ENCODE measurements at places on chromosomes 7 and 10.
A peak's percentile ranks its signal among the peaks of the same experiment; 100 is the strongest.

DNA sequence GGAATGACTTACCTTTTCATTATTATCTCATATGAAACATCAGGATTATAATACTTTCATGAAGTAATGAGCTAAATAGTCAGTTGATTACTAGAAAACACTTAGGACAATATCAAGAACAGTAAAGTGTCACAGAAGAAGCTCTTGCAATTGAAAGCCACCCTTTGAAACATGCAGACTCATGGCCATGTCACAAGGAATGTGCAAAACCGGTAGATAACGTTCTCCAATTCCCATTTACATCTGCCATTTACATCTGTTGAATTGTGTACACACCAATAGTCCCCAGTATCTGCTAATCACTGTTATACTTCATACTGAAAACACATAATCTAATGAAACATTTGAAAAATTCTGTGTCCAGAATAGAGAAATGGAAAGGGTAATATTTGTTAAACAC lies 237.5 kb downstream of the CREB5 start:
- no peak for DNase-seq

DNA sequence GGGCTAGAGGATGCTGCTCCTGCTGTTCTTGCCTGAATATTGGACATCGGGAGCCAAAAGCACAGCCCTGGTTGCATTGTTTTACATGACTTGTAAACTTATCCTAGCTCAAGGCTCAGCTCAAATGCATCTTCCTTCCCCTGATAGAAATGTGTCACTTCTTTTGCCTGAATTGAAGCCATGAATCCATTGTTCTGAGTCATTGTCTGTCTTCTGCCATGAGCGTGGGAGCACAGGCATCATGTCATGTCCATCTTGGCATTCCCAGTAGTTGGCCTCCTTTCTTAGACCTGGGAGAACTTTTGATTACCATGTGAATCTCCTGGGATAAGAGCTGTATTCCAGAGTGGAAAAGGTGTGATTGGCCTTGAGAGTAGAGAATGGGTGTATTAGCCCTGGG lies 54.1 kb upstream of the OPN4 start:
- DNase-seq = no peak

- no peak for DNase-seq
Observed at GRCh38 chr7:105934572-105935185, 28.4 kb upstream of the CDHR3 start.

DNA sequence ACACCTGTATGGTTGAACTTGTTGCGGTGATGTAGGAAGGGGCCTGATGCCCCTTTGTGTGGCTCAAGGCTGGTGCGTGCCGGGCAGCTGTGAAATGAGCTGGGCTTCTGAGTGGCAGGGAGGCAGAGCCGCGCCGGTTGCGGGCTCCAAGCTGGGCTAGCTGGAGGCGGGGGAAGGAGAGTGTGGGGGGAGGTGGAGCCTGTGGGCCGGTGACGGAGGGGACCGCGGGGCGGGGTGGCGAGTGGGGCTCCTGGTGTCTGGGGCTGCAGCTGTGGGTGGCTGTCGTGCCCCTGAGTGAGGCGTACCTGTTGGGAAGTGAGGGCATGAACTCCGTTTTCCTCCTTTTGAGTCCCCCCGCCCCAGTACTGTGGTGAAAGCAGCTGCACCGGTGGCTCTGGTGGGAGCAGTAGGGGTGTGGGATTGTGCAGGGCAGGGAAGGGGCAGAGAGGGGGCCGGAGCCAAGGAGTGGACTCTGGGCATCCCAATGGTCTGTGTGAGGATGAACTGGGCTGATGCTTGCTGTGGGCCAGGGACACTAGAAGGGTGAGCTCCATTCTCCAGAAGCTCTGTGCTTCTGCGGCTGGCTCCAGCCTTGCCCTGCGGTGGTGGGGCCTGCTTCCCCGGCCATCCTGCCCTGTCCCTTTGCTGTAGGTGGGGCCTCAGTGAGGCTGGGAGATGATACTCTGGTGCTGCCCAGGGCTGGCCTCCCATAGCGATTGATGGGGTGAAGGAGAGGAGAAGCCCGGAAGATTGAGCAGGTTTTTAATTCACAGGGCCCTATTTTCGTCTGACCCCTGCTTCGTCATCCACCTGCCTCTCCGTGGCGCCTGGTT lies 41.7 kb downstream of the INPP5A start:
- no peak for DNase-seq

DNA sequence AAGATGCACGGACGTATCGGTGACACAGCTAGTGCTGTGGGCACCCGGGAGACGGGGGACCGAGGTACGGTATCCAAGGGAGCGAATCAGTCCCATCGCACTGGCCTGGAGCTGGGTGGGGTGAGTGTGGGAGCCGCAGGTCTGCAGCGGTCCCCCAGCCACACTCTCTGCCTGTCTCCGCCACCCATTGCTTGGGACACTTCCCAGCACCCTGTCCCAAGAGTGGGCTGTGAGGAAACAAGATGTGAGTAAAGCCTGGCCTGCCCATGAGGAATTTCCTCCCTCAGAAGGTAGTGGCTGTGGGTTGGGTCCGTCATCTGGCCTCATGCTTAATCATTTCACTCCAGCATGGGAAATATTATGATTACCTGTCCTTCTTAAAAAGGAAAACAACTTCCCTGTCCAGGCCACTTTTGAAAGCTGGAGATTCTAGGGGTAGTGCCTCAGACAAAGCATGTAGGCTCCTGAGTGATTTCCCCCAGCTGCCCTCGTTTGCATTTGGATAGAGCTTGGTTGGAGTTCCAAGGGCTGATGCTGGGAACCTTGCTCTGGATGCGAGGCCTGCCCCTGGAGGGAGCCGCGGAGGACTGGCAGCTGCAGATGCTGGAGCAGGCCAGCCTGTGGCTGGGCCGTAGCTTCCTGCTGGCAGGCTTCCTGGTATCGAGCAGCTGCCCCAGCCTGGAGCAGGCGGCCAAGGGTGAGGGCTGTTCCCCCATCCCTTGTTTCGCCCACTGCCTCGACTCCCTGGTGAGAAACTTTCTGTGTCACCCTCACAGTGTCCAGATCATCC lies 6.2 kb upstream of the ACTR3C start:
- DNase-seq = no peak

- DNase-seq = no peak
Observed at GRCh38 chr7:155962191-155962967, 150.1 kb upstream of the SHH start.

DNA sequence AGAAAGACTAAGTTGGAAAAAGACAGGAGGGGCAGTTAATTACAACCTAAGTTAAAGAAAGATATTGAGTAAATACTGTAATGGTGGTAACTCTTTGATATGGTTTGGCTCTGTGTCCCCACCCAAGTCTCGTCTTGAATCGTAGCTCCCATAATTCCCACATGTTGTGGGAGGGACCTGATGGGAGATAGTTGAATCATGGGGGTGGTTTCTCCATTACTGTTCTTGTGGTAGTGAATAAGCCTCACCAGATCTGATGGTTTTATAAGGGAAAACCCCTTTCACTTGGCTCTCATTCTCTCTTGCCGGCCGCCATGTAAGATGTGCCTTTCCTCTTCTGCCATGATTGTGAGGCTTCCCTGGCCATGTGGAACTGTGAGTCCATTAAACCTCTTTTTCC lies 143.8 kb downstream of the GRK5 start:
- DNase-seq = no peak

- no peak for DNase-seq
Observed at GRCh38 chr7:151109094-151110048, 23.1 kb downstream of the AGAP3 start.

- no peak for DNase-seq
Observed at GRCh38 chr10:38157270-38157685, 63.1 kb downstream of the ZNF37A start.

GRCh38 chr10:43160046-43160920 lies 22.0 kb downstream of the CSGALNACT2 start:
- peak; percentile 48 for DNase-seq

DNA sequence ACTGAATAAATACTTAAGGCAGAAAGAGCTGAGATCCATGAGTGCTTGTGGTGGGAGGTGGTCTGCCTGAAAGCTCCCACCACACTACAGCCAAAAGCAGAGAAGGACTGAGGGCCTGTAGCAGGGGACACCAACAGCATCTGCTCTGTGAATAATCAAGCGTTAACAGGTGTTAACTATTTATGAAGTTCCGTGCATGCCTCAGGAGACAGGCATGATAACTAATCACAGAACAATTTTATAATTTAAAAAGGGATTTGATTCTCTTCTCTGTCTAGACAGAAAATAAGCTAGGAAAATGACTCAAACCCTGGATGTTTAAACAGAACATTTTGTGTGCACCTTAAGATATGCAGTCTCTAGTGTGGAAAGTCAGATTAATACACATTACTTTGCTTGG lies 61.5 kb upstream of the GHITM start:
- DNase-seq = no peak

DNA sequence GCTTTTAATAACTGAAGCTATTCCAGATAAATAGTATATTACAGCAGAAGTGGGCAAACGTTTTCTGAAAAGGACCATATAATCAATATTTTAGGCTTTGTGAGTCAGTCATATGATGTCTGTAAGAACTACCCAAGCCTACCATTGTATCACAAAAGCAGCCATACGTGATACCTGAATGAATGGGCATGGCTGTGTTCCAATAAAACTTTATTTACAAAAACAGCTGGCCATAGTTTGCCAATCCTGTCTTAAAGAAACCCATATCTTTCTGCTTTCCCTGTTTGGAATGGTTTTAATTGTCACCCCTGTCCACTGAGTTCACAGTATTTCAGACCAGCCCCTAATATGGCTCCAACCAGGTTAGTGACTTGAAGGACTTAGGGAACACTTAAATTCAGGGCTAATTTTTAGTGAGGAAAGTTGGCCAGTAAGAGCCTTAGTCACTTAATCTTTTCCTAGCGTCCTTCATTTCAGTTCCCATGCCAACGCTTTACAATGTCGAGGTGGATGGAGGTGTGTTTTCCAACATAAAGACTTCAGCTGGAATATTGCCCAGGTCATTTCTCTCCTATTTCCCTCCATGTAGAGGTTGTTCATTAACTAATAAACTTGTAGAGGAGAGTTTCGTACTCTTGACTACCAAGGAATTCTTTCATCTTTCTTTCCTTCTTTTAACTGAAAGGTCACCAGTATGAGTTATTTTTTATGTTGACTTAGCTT lies 184.5 kb downstream of the TRIL start:
- no peak for DNase-seq

- DNase-seq = no peak
Observed at GRCh38 chr10:108850138-108850854, 1073.0 kb downstream of the XPNPEP1 start.

- DNase-seq = no peak
Observed at GRCh38 chr10:26215935-26216584, 514 bp upstream of the GAD2 start.

DNA sequence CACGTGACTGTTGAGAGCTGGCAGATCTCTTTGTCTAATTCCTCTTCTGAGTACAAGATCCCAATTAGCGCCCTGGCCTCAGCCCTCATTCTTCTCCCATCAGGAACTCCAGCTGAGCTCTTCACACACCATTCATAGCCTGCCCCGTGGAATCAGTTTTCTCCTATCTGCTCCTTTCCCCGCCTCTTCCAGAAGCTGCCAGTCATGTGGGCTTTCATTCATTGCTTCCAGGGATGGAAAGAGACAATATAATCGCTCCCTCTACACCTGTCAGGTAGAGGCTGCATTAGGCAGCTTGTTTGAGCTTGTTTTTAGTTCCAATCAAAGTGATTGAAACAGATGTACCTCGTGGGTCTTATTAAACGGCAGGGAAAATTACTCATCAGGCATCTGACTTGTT lies 515.8 kb downstream of the TYW1 start:
- no peak for DNase-seq

DNA sequence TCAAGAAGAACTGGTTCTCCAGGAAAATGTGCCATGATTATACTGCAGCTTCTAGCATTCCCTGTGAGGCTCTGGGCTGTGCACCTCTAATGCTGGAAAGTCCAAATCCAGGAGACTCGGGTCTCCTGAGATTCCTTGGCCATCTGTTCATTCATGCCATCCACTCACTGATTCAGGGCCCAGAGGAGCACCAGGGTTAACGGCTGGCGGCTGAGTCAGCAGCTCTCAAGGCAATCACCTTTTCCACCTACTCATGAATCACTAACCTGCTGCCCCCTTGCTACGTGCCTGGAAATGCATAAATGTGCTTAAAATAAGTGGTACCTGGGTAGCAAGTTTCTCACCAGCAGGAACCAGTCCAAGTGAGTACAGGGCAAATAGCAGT lies 132.7 kb downstream of the KCNMA1 start:
- no peak for DNase-seq

DNA sequence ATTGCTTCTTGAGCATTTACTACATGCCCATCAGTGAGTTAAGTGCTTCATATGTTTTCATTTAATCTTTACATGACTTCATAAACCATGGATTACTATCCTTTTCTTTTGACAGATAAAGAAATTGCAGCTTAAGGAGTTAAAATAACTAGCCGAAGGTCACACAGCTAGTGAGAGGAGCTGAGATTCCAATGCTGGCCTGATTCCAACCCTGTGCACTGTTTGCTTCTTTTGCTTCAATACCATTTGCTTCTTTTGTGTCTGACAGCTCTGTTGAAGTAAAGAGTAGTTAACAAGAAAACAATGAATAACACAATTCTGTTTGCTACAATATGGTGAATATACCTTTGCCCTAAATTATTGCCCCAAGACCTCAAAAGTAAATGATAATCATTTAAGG lies 132.4 kb downstream of the GRM3 start:
- DNase-seq = no peak

DNA sequence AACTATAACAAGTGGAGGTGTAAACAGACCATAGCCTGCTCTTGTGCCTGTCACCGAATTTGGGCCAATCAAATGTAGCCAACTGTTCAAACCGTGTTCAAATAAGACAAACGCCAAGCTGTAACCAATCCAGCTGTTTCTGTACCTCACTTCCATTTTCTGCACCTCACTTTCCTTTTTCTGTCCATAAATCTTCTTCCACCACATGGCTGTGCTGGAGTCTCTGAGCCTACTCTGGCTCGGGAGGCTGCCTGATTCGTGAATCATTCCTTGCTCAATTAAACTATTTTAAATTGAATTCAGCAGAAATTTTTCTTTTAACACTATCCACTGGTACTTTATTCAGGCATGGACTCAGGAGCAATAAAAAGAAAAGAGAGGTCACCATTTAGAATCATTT lies 29.9 kb upstream of the COL1A2 start:
- no peak for DNase-seq
